CD4-positive, alpha-beta memory T cell (primary cell): ENCODE measurements at places on chromosomes 11 and 22.

DNA sequence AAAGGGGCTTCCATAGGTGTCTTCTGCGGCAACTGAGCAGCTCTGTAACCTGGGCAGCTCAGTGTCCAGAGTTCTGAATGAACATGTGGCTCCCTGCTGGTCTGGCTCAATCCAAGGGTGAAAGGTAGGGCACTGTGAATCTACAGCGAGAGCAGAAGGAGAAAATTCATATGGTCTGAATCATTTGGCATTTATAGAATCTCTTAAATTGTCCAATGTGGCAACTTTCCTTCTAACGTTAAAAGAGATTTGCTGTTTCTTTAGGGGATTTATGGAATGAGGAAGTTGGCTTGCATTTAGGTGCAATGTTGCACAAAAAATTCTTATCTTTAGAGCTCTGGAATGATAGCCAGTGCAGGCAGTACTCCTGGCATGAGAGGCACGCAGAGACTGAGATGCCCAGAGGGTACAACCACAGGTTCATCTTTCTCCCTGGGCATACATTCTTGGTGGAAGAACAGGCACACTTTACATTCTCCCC is 17.0 kb downstream of the ATXN10 start:
- no peak for DNase-seq

DNA sequence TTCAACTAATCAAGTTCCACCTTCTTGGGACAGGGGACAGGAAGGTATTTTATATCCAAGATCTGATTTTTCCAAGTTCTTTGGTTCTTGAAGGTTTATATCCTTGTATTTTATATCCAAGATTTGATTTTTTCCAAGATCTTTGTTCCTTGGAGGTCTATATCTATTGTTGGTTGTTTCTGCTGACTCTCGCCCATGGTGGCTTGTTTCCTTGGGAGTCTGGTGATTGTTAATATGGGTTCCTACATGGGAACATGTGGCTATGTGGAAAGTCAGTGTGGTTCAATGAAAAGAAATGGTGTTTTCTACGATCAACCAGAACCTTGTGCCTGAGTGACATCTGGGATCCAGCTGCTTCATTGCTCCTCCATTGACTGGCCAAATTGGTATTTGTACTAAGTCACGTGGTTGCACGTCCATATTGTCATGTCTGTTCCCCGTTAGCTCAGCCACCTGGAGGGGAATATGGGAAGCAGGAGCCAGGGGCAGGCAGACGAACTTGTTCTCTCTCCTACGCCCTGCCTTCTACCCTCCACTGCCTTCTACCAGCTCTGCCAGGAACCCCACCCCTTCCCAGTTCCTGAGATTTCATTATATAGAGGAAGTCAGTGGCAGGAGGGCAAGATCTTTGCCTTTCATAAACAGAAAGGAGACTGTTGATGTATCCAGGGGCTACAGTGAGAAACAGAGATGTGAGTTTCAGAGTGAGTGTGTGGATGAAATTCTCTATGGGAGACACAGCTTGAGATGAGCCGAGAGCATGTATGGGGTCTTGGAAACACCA is 11.1 kb upstream of the CSF2RB start:
- DNase-seq, result no peak

GRCh38 chr11:73236854-73237253 is 18.8 kb downstream of the P2RY2 start:
- DNase-seq, result no peak

DNA sequence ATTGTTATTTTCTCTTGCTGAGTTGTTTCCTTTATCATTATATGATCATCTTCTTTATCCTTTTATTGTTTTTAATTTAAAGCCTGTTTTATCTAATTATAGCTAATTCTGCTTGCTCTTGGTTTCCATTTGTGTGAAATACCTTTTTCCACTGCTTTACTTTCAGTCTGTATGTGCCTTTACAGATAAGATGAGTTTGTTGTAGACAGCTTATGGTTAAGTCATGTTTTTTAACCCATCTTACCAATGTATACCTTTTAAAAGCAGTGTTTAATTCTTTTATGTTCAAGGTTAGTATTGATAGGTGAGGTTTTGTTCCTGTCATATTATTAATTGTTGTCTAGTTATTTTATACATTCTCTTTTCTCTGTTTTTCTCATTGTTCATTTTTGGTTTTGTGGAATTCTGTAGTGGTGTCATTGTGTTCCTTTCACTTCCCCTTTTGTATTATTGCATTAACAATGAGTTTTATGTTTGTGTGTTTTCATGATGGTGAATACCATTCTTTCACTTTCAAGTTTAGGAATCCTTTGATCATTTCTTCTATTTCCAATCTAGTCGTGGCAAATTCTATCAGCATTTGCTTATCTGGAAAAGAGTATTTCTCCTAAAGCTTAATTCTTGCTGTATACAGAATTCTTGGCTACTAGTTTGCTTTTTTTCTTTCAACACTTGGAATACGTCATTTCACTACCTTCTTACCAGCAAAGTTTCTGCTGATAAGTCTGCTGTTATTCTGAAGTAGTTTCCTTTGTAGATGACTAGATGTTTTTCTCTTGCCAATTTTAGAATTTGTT is 21.8 kb downstream of the OR5AN1 start:
- no peak for DNase-seq

DNA sequence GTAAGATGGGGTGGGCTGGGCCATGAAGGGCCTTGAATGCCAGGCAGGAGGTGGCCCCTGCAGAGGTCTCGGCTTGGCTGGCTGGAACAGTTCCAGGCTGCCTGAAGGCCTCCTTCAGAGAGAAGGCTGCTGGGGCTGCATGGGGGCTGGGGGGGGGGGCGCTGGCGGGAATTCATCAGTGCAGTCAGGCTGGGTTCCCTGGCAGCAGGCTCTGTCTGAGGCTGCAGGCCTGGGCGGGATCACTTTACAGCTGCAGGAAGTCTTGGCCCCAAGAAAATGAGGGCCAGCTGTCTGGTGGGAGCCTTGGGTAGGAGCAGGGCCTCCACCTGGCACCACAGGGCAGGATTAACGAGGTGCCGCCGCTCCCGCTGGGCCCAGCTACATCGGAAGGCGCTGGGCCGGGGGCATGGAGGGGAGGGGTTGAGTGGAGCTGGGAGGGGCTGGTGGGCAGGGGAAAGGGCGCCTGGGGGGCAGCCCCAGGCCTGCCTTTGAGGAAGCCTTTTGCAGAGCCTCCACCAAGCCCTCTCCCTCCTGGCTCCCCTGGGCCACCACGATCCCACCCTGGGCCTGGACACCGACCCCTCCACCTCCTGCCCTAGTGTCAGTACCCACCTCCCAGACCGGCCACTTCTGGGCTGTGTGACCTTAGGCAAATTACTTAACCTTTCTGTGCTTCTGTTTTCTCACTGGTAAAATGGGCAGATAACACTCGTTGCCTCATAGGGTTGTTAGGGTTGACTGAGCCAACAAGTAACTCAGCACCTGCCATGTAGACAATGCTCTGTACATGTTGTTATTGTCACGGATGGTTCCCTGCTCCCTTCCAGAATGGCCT is 31.0 kb upstream of the HMOX1 start:
- DNase-seq, result no peak

GRCh38 chr11:103936059-103936458 is 100.4 kb upstream of the DDI1 start:
- no peak for DNase-seq

- no peak for DNase-seq
These were observed 876.9 kb upstream of the CCDC90B start for GRCh38 chr11:84163116-84163515.

GRCh38 chr22:26265909-26266308 is 96.6 kb downstream of the SEZ6L start:
- DNase-seq, result no peak
